Gastrocnemius medialis (tissue), 4 donors: ENCODE measurements at places on chromosomes 1 and 21. TPM values are rescaled to one million over a fixed set of nuclear protein-coding genes. Genes with fewer than 3 reads are reported as not detected.

The AZIN2 gene
- 1.1 TPM for total RNA-seq

The NMNAT2 gene
- total RNA-seq: 0.29 TPM

The UQCRHL gene
- total RNA-seq: 2.4 TPM

The HUNK gene
- total RNA-seq: not detected

The MAD2L2 gene
- total RNA-seq: 41.2 TPM

The GUCA2A gene
- total RNA-seq: not detected

The SPTA1 gene
- total RNA-seq: 0.02 TPM

The ZC3H11A gene
- total RNA-seq: 131 TPM
